Renal cortical epithelial cell (primary cell): ENCODE measurements at places on chromosomes 4 and X.

- DNase-seq = no peak
Observed at GRCh38 chr4:105196523-105197145, 50.0 kb downstream of the TET2 start.

DNA sequence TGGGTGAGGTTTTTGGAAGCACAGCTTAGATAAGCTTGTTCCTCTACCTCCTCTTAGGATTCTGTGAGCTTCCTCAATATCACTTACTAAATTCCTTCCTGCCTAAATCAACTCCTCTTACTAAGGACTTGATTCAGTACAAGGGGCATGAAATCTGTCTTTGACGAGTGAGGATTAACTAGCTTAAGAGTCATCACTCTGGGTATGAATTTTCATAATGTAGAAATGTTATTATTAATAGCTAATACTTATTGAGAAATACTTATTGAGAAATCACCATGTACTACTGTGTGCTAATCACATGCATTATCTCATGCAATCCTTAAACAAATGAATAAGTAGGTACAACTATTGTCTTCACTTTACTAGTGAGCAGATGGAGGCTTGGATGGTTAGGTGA is 28.6 kb downstream of the TRPC3 start:
- DNase-seq = no peak

- peak; percentile 55 for DNase-seq
Observed at GRCh38 chrX:103877571-103877970, 45.5 kb upstream of the RAB9B start.

GRCh38 chr4:163895378-163896005 is 401.0 kb downstream of the TMA16 start:
- DNase-seq = no peak

DNA sequence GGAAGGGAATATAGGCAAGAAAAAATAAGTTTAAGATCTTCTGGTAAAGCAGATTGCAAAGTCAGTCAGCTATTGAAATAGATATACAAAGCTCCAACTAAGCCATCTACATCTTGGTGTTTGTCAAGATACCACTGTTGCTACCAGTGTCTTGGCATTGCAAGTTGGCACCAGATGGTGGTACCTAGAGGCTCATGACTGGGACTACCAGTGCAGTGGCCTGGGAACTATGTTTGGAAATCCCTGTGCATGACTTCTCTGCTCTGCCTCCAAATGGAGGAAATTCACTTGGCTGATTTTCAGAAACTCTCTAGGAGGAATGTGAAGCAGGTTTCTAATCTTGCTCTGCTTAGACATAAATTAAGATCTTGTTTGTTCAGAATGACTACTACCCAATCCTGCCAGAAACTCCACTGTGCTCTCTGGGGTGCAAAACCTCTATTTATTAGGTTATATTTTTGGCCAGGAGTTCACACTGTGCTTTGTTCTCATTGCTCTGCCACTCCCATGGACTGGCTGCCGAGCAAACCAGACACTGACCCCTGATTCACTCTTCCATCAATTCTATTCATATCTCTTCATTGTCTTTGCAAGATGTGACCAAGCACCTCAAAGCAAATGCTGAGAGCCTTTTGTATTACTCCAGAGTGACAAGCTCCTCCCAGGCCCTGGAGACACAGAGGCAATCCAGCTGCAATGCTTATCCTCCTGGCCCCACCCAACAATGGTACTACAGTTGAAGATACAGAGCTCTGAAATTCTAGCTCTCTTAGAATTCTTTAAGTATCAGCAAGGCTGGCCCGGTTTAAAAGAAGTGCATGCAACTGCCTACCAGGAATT is 272.3 kb upstream of the FGF16 start:
- DNase-seq = no peak

- no peak for DNase-seq
Observed at GRCh38 chr4:118939169-118939783, 50.6 kb downstream of the SYNPO2 start.

DNA sequence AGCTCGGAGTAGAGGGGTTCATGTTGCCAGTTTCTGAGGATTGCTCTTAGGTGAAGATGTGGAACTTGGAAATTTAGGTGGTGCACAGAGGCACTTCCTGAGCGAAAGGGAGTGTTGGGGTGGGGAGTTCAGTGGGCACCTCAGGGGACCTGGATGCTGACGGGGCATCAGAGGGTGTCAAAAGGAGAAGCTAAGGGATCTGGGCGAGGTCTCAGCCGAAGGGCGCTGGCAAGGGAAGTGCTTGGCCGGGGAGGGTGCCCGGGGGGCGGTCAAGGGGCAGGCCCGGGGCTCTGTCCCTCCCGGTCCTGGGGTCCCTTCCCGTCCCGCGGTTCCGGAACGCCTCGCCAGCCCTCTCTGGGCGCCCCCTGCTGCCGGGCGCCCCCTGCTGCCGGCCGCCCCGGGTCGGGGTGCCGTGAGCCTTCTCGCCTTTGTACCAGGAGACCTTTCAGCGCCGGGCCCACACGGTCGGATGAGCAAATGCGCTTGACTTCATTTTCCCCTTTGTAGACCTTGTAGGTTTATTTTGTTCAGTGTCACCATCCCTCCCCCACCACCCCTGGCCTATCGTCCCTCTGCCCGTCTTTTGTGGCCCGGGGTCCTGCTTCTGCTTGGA is 3.0 kb upstream of the PHOX2B start:
- DNase-seq = no peak

DNA sequence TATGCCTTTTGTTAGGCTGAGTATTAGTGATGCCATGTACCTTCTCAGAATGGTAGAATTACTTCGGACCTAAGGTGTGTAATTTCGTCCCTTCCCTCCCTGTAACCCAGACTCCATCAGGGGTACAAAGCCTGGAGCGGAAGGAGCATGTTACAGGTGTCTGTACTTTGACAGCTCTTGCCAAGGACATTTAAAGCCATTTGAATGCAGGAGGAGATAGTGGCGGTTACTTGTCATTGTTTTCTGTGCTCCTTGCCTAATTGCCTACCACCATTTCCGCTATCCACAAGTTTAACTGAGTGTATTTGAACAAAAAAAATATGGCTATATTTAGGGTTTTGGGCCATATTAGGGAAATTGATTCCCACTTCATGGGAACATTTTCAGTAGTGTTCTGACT is 1.8 kb downstream of the FNIP2 start:
- DNase-seq = no peak

DNA sequence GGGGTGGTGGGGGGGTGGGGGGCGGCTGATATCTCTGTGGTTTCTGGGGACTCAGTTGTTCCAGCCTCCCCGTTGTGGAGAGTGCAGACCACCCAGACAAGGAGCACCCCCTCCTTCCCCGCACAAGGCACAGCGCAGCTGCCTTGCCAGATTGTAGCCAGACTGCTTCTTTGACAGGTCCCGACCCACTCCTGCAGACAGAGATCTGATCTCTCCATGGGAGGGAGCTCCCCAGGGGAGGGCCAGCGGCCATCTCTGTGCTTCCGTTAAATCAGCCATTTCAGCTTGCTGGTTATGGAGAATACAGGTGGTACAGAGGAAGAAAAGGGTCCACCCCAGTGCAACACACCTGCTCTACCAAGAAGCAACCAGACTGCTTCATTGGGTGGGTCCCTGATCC is 80.8 kb downstream of the FGF16 start:
- DNase-seq = no peak

- DNase-seq = no peak
Observed at GRCh38 chrX:151175283-151176062, 911 bp upstream of the GPR50 start.

DNA sequence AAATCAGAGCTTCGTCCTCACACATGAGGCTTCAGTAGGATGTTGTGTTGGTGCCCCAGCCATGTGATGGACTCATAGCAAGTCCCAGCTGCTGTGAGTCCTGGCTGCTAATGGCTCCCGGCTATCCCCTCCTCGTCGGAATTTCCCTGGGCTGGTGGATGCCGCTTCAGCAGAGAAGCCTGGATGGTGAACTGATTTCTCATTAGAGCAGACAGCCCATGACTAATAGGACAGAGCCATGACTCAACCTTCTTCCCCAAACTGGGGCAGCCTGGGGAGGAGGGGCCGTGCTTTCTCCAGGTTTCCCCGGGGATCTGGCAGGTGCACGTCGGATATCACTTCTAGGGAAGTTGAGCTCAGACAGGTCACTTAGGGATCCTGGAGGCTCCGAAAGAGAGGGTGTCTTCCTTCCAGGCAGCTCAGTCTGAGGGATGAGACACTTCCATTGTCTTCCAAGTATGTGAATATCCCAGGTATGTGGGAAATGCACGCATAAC is 112.7 kb downstream of the ASMT start:
- DNase-seq = no peak

DNA sequence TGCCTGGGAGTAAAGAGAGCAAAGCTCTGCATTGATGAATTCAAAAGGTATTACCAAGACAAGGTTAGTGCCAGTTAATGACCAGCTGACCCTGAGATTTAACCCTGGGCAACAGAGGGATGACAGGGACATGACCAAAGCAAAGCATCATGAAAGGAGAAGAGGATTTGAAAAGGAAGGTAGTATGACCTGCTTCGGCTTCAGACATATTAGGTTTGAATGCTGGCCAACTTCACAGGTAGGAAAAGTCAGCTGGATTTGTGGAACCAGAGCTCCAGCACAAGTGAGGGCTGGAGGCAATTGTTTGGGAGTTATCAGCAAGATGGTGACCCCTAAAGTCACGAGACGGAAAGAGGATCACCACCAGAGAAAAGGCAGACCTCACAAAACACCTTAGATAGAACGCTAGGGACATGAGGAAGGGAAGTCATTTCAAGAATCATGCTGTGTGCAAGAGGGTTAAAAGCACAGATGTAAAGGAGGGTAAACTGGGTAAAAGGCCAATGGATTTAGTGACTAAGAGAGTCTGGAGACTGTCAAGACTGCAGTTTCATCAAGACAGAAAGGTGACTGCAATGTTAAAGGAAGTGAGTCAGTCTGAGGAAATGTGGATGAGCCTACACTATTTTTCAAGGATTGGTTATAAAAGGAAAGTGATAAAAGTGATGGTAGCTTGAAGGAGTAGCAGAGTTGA is 45.6 kb downstream of the SH3RF1 start:
- DNase-seq = peak; percentile 96
